Bone marrow (tissue), 2 donors: ENCODE measurements at places on chromosomes 4 and X.

GRCh38 chrX:74540635-74541249 lies 73.7 kb downstream of the RLIM start:
- DNase-seq: no peak

GRCh38 chrX:107626481-107626880 lies 1.8 kb upstream of the PRPS1 start:
- DNase-seq: no peak

- DNase-seq: no peak
These were observed 44.9 kb downstream of the SPANXN1 start for GRCh38 chrX:145292218-145292617.

DNA sequence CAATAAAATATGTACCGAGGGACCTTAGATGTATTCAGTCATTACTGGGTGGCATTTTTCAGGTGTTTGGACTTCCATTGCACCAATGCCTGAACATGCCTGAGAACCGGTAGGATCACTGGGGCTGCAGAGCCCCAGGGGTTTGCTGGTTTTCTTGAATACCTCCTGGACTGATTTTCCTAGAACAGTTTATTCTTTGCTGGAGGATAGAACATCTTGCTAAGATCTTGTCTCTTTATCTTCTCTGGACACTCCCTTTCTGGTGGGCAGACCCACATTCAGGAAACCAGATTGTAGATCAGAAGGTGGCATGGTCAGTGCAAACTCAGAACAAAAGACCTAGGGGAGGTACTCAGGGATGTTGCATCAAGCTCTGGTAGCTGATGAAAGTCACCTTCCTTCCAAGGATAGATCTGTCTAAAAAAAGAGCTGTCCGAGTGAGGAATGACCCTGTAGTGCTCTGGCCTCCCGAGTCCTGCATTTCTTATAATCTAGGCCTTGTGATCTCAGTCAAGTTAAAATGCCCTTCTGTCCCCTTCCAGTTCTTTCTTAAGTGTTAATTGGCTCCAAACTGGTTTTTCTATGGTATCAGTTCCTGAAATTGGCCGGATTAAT lies 84.8 kb downstream of the CLDN34 start:
- no peak for DNase-seq

DNA sequence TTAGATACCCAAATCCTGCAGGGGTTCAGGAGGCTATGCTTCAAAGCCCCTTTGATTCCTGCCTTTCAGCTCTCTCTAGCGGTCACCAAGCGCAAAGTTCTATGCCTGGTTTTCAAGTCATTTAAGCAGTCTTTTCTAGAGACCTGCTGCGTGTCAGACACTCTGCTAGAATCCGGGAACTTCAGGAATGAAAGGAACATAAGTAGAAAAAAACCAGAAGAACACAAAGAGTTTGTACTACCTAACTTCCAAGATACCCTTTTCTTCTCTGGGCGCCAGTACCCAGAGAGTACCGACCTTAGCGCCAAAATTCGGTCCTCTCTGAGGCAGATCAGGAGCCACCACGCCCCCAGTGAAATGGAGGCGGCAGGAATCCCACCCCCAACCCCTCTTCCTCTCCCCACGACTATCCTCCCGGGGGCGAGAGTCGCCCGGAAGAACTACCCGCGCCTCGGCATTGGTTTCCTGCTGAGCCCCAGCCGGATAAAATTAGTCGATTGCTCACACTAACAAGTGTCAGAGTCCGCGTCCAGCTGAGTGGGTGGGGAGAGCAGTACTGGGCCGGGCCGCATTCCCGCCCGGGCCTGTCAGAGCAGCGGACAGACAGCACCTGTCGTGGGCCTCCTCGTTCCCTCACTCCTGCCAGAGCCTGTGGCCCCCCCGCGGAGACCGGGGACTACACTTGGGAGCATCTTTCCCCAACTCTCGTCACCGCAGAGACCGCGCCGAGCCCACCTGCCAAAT lies 78.8 kb downstream of the RLIM start:
- peak; percentile 28 for DNase-seq
